GM23248 (cell line): ENCODE measurements at places on chromosomes 11 and 22. TPM values are rescaled to one million over a fixed set of nuclear protein-coding genes. Genes with fewer than 3 reads are reported as not detected.

NEFH gene
- 0.51 and 0.65 TPM in 2 replicates for total RNA-seq

CABP4 gene
- not detected in 2 replicates for total RNA-seq

OR5T3 gene
- not detected in 2 replicates for total RNA-seq

F2 gene
- total RNA-seq = not detected in 2 replicates

ANO5 gene
- total RNA-seq = not detected in 2 replicates

SLC7A4 gene
- total RNA-seq = not detected in 2 replicates

OR4A47 gene
- not detected in 2 replicates for total RNA-seq

BIK gene
- total RNA-seq = not detected in 2 replicates

OR52I2 gene
- total RNA-seq = not detected in 2 replicates

SYNGR1 gene
- 5.2 and 6.1 TPM in 2 replicates for total RNA-seq

LSP1 gene
- total RNA-seq = not detected in 2 replicates

OR8D1 gene
- not detected in 2 replicates for total RNA-seq

NARS2 gene
- total RNA-seq = 13.0 and 15.3 TPM in 2 replicates

CCDC89 gene
- 2.8 and 4.4 TPM in 2 replicates for total RNA-seq

TBX1 gene
- 1.6 and 4.6 TPM in 2 replicates for total RNA-seq

DNA sequence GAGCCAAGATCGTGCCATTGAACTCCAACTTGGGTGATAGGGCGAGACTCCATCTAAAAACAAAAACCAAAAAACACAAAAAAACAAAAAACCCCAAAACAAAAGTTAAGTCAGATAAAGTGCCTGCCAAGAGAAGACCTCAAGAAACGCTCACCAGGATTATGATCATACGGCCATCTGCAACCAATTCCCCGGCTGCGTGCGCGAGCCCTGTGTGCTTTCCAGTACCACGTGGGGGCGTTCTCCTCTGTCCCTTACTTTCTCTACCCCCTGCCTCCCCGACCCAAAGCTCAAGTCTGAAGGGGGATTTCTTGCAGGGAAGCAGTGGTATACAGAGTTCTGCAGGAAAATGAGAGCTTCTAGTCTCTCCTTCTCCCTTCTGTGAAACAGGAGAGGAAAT, 10.5 kb upstream of the RPS19BP1 start:
- peak; percentile 64 for DNase-seq

DNA sequence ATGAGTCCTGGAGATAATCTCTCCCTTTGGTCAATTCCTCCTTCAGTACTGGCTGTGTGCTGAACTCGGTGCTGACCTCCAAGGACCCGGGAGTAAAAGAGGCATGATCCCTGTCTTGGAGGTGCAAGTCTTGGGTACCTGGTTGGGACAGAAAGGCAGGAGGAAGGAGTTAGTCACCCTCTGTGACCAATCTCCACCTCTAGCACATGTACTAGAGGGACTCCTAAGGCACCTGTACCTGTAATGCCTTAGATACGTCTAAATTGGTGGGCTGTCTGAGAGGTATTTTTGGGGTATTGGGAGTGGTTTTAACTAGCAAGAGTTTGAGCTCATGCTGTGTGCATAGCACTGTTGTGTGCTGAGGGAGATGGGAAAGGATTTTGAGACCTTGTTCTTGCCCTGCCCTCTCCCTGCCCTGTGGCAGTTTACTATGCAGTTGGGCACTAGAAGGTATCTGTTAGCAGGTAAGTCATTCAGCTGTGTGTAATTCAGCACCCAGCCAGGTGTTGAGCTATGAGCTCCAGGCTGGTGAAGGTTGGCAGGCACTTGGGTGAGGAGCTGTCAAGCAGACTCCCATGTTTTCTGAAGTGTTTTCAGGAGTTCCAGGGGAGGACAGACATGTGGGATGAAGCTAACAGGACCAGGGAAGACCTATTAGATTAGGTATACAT, 2.5 kb downstream of the PANX1 start:
- no peak for DNase-seq

GRCh38 chr11:100841711-100842407, 154.8 kb downstream of the ARHGAP42 start:
- DNase-seq = no peak

DNA sequence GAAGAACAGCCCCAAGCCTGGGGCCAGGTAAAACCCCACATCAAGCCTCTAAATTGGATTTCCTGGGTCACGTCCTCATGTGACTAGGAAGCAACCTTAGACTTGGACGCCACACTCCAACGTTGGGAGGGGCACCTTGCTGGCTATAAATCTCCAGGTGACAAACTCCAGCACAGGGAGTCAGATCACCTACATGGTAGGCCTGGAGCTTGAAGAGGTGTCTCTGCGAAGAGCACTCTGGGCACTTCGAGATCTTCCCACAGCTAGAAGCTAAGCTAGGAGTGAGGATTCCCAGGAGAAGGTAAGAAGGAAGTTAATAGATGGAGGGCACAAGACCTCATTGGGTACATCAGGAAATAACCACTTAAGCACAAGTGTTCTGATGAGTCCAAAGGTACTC, 77.1 kb upstream of the GNAZ start:
- DNase-seq = no peak

- DNase-seq = peak; percentile 56
Measured at GRCh38 chr22:44738347-44738715, 14.0 kb upstream of the ARHGAP8 start.

DNA sequence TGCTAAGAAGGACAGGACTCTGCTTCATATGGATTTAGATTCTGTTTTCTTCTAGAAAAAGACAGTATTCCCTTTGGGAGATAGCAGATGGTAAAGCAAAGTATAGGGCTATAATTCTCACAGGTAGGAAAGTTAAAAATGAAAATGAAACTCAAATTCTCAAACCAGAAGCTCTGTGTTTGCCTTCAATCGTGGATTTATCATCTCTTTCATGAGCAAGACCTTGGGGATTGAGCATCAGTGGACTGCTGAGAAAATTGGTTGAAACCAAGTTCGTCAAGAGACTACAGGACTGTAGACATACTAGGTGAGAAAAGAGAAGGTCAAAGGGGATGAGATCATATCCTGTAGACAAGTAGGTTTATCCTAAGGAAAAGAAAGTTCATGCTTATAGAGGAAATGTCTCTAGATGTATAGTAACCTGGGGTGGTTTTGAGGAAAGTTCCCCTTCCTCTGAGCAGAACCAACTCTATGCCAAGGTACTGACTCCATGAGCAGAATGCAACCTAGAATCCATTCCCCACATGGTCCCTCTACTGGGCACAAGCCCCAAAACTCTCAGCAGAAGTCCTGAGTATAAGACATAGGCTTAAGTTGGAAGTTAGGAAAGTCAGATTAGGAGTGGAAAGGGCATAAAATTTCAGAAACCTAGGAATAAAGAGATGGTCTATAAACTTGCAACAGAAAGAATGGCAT, 46.5 kb downstream of the SLC5A12 start:
- no peak for DNase-seq

GRCh38 chr11:116871248-116871647, 33.8 kb upstream of the APOA1 start:
- DNase-seq = peak; percentile 95

GRCh38 chr11:61141601-61142028, 19.6 kb downstream of the VPS37C start:
- no peak for DNase-seq

GRCh38 chr11:47480762-47481161, 31.8 kb upstream of the RAPSN start:
- no peak for DNase-seq

GRCh38 chr11:85843929-85844328, 11.3 kb upstream of the CCDC83 start:
- DNase-seq = no peak

GRCh38 chr11:68974421-68975194, 6.2 kb downstream of the MRGPRD start:
- peak; percentile 49 for DNase-seq

GRCh38 chr11:76736773-76737495, 46.2 kb upstream of the TSKU start:
- no peak for DNase-seq

GRCh38 chr11:55942785-55943392, 6.7 kb upstream of the OR5I1 start:
- peak; percentile 49 for DNase-seq

DNA sequence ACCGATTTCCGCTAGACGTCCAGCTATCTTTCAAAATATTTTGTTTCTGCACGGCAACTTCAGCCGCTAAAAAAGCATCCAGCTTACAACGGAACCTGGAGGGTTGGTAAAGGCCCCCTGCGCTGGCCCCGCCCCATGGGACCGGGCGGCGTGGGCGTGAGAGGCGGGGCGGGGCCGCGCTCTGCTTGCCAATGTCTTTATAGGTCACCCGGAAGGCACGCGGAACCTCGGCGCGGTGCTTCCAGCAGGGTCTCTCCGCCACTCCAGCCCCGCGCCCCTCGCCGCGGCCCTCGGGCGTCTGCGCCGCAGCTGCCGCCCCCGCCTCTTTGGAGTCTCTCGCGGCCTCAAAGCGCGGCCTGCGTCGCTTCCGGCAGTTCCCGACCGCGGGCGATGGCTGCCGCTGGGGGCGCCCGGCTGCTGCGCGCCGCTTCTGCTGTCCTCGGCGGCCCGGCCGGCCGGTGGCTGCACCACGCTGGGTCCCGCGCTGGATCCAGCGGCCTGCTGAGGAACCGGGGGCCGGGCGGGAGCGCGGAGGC, at the start of gene FDX1:
Gene FDX1, plus strand, starts transcription at position 218 of the 536 bp plus-strand sequence. Its CDS starts 173 bp downstream, at position 391.
- peak; percentile 89 for DNase-seq

GRCh38 chr22:49212002-49212401, 615.7 kb downstream of the BRD1 start:
- DNase-seq = no peak

GRCh38 chr11:62004473-62004872, 37.0 kb upstream of the FTH1 start:
- peak; percentile 47 for DNase-seq

DNA sequence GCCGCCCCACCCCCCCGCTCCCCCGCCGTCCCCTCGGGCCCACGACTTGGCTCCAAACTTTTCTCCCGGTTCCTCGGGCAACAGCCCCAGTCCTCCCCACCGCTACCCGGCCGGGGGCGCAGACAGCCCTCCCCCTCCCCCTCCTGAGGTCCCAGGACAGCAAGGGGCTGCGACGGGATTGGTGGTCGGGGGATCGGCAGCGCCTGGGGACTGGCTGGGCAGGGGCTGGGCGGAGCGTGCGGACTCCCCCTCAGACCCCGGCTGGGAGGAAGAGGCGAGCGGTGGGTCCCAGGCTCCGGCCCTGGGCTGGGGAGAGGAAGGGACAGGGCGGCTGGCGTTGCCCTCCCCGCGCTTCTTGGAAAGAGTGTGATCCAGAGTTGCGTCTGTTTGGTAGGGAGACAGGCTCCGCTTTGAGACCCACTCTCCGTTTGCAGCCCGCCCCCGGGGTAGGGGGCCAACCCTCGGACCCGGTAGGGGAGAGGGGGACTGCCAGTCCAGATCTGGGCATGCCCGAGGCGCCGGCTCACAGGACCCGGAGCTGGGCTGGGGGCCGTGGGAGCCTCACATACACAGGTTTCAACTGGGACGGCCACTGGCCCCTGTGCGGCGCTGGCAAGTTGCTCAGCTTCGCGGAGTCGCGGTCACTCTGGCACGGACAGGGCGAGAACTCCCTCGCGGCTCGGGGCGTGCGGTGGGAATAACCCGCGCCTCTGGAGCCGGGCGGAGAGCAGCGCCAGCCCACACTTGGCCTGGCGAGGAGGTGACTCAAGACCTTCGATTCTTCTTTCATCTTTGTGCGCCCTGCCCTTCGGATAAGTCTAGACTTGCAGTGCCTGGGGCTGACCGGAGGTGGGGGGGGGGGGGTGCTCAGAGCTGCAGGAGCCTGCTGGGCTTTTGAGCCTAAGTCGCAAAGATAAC, 999 bp downstream of the TSKU start:
- DNase-seq = peak; percentile 95

- no peak for DNase-seq
Measured at GRCh38 chr11:33730716-33731115, 5.5 kb downstream of the CD59 start.

GRCh38 chr22:43160497-43161126, 9.3 kb downstream of the TSPO start:
- no peak for DNase-seq

DNA sequence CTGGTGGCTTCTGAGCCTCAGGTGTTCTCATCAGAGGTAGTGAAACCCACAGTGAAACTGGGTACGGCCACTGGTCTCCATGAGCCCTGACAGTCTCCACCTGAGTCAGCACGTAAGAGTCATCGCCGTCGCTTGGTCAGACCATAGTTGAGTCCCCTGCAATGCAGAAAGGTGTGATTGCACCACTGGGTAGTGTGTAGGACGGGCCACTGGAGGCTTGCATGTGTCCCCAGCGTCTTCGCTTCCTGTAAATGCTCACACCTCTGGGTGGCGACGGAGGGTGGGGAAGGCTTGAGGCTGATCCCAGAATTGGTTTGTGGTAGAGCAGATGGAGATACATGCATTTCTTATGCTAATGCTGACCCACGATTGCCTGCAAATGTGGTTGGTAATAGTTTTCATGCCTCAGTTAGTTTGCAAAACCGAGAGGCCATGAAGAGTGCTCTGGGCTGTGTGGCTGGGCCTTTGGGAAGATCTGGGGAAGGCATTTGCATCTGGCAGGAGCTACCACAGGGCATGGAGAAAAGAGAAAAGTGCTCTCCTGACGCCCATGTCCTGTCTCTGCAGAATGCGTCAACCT, 26.5 kb downstream of the CTTN start:
- no peak for DNase-seq

- DNase-seq = no peak
Measured at GRCh38 chr11:125943661-125944349, 2.0 kb upstream of the VSIG10L2 start.

DNA sequence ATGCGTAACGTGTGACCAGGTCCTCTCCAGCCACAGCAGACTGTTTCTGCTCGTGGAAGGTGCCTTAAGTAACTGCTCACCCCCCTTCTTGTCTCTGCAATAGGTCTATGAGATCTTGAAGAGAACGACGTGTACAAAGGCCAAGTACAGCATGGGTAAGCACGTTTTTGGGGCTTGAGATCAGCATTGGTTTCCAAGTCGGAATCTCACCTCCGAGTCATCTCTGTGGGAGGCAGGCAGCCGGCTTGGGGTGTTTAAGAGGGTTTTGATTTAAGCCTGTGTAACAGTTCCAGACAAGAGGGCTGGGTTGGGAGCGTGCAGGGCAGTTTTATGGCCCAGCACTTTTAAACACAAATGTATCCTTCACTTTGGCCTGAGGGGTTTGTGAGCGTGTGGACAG, 30.1 kb downstream of the ANO1 start:
- peak; percentile 76 for DNase-seq
